ENCODE measurements at places on chromosomes 4 and X.

- no peak for DNase-seq
These were observed 94.7 kb upstream of the NUDT6 start for GRCh38 chr4:123017078-123017477.

GRCh38 chr4:129899849-129900248 lies 803.9 kb downstream of the C4orf33 start:
- DNase-seq, result no peak

GRCh38 chr4:91092398-91092980 lies 965.3 kb downstream of the CCSER1 start:
- no peak for DNase-seq

GRCh38 chr4:24226023-24226422 lies 336.2 kb upstream of the PPARGC1A start:
- no peak for DNase-seq

GRCh38 chr4:154868414-154869194 lies 87.5 kb downstream of the RBM46 start:
- no peak for DNase-seq

- DNase-seq, result no peak
These were observed 61.6 kb downstream of the KIT start for GRCh38 chr4:54719378-54719777.

GRCh38 chr4:153169776-153170175 lies 34.5 kb upstream of the TRIM2 start:
- DNase-seq, result no peak

- no peak for DNase-seq
These were observed 646 bp downstream of the ABCB7 start for GRCh38 chrX:75155447-75155826.

- no peak for DNase-seq
These were observed 279.2 kb upstream of the FGF16 start for GRCh38 chrX:77167993-77168392.

GRCh38 chr4:148211533-148211932 lies 230.7 kb downstream of the NR3C2 start:
- no peak for DNase-seq

DNA sequence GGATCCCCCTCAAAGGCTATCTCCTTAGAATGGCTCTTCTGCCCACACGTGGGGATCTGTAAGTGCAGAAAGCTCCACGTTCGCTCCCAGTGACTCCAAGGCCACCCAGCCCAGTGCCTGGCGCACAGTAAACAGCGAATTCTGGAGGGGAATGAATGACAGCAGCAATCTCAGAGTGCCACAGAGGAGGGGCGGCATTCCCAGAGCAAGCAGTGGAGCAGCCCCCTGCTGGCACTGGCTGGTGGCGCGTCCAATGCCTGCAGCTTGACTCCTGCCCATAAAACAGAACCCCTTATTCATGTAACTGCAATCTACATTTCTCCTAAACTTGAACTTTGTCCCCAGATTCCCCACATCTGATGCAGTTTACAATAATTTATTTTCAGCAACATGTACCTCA lies 6.9 kb upstream of the HELT start:
- DNase-seq, result no peak

DNA sequence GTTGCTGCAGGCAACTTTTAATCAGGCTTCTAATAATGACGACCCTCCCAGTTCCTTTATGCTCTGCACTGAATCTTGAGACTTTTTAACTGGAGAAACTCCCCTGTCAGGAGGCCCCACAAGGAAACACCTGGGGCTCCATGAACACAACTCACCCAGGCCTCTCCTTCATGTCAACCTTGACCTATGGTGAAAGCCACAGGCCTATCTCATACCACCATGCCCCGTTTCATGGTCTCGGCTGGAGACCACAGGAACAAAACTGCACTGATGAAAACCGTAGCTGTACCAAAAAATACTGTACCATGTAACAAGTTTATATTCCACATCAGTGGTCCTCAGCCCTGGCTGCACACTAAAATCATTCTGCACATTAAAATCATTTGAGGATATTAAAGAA lies 57.0 kb downstream of the ZNF827 start:
- no peak for DNase-seq

DNA sequence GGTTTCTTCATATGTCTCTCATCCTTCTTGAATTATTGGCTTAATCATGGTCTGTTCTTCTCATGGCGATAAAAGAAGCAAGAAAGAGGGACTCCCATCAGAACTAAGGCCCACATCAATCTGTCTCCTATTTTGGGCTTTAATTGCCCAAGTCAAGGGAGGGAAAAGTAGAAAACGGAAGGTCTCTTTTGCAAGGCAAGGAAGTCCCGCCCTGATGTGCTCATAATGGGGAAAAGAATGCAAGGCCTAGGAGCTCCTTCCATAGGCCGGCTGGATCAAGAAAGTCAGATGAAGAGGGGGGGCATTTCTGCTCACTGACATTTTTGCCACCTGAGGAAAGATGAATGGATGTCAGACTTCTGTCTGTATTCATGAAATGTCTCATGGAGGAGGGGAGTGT lies 127.7 kb upstream of the RPS6KA3 start:
- DNase-seq, result no peak

GRCh38 chr4:26273616-26273980 lies 47.2 kb upstream of the RBPJ start:
- DNase-seq, result no peak

DNA sequence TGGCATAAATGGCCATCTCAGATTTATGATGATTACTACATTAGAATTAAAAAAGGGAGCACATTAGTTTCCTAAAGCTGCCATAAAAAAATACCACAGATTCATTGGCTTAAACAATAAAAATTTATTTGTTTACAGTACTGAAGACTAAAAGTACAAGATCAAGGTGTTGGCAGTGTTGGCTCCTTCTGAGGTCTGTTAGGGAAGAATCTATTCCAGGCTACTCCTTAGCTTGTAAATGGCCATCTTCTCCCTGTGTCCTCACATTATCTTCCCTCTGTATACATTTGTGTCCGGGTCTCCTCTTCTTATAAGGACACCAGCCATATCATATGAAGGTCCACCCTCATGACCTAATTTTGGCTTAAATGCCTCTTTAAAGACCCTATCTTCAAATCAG lies 341.0 kb downstream of the SLC7A11 start:
- no peak for DNase-seq

GRCh38 chrX:153502796-153503195 lies 8.0 kb downstream of the BGN start:
- DNase-seq, result no peak

- DNase-seq, result no peak
These were observed 895 bp downstream of the ADGRL3 start for GRCh38 chr4:61200916-61201526.

DNA sequence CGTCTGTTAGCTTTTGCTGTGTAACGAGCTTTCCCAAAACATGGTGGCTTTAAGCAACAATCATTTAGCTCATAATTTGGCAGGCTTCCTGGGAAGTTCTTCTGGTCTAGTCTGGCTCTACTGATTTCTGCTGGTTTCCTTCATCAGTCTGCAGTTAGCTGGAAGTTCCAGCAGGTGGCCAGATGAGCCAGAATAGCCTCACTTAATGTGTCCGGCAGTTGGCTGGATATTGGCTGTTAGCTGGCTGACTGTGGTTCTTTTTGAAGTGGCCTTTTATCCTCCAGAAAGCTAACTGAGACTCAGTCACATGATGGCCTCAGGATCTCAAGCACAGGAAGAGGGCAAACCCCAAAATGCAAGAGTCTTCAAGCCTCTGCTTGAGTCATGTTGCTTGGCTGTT lies 34.9 kb downstream of the FTHL17 start:
- no peak for DNase-seq

DNA sequence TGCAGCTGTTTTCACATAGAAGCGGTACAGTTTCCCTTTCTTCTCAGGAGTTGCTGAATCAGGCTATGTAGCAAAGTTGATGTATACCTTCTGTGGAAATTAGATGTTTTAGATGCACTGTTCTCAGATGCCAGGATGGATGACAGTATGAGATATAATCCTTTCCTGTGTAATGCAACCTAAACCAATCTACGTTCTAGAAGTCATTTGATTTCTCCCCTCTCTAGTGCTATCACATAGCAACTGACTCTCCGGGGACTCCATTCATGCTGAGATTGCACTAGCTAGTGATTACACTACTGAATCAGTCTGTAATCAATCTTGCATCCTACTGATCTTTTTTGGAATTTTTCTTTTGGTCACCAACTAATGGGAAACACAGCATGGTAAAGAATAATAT lies 1881.7 kb downstream of the PCDH7 start:
- DNase-seq, result no peak

Measured in activated CD8-positive, alpha-beta memory T cell treated with anti-CD3 and anti-CD28 coated beads for 1 hour (primary cell).